ENCODE measurements at places on chromosomes 12 and 14.
A peak's percentile ranks its signal among the peaks of the same experiment; 100 is the strongest.

GRCh38 chr14:52352061-52352491 lies 38.0 kb downstream of the PTGER2 start:
- DNase-seq, result no peak

DNA sequence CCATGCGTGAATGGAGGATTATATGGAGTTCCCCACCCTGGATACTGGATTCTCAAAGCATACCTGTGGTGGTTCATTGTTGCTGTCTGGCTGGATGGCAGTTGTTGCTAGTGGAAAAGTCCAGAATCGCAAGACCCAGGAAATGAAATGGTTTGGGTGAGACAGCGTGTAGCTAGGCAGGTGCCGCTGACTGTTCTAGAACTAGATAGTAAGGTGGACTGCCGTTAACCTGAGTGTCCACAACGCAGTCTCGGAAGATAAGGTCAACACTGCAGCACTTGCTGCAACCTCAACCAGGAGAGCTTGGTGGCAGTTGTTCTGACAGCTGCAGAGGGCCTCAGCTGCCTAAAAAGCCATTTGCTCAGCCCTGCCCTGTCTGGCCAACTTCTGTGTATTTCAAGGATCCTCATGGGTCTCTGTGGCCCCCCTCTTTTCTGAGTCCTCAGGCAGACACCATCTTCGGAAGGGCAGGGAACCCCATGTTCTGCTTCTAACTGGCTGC lies 15.5 kb upstream of the IRF2BPL start:
- no peak for DNase-seq

- peak; percentile 78 for DNase-seq
Measured at GRCh38 chr12:92143686-92144630, 1.7 kb downstream of the BTG1 start.

- DNase-seq, result no peak
Measured at GRCh38 chr12:85627584-85627983, 208.6 kb downstream of the RASSF9 start.

DNA sequence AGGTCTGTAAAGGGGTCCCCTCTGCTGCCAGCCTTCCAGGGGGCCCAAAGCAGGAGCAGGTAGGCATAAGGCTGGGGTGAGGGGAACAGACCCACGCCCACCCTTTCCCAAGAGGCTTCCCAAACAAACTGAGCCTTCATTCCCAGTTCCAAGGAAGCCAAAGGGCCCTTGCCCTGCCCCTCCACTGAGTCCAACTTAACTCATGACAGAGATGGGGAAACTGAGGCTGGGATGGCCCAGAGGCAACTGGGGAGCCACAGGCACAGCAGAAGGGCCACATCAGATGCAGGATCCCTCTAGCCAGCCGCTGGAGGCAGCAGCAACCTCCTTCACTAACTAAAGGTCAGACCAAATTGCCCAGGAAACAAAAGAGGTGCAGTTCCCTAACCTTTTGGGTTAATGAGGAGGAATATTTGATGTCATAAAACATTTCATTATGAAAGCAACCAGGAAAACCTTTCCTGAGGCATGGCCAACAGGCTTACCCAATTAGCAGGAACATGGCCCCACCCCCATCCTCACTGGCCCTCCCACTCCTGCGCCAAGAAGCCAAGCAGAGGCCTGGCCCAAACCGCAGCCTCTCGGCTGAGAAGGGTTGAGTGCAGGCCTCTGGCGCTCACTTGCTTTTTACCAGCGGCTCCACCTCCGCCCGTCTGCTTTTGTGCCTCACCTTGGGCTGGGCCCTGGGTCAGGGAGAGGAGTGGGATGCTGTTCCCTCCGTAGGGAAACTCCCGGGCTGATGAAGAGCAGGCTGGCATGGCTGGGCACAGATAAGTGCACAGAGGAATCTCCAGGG lies 293.5 kb upstream of the RTL1 start:
- DNase-seq, result no peak

DNA sequence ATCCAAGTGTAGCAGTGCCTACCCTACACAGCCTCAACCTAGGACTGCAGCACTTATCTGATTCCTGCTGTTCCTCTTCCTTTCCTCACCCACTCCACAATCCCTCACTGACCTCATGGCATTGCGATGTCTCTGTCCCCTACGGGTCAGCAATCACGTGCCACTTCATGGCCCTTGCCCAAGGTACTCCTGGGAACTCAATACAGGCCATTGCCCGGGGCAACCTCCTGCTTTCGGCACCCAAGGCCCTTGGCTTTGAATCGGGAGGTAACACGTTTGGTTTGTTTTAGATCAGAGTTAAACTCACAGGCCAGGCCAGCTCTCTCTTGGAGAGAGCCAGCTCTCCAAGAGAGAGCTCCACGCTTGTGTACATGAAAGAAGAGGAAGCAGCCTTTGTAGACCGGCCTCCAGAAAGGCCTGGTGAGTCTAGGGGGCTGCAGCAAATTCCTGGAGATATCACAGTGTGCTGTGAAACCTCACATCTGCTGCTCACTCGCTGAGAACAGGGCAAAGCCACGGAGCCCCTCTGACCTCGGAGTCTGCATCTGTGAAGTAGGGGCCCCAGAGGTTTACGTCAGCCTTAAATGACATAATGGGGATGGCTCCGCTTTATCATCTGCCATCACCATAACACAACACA lies 12.2 kb downstream of the CLMN start:
- DNase-seq, result no peak

DNA sequence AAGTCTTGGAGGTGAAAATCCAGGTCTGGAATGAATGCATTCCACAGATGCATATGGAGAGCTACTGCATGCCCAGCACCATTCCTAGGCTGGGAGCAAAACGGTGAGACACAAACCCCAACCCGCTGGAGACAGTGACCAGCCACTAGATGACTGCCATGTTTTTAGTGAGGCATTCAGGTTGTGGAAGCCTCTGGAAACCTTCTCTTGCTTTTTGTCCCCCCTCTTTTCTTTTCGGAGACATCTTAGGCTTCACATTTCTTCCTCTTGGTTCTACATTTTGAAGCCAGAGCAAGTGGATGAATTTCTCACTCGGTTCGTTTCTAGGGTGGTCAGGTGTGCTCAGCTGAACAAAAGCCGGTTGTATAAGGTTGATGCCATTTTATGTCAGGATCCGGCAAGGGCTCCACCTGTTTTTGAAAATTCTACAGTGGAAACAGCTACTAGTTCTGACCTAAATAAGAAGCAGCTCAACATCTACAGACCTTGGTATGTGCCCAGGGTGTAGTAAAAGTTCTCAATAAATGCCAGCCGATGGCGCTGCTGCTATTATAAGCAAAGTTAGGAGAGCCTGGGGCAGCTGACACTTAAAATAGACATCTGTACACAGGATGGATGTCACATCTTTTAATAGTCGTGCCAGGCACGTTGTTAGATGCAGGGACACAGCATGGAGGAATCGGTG lies 1.8 kb upstream of the ZNF839 start:
- no peak for DNase-seq

- no peak for DNase-seq
Measured at GRCh38 chr12:49976557-49976956, 3.8 kb downstream of the AQP6 start.

GRCh38 chr12:1843641-1844005 lies 23.3 kb downstream of the LRTM2 start:
- DNase-seq, result no peak

DNA sequence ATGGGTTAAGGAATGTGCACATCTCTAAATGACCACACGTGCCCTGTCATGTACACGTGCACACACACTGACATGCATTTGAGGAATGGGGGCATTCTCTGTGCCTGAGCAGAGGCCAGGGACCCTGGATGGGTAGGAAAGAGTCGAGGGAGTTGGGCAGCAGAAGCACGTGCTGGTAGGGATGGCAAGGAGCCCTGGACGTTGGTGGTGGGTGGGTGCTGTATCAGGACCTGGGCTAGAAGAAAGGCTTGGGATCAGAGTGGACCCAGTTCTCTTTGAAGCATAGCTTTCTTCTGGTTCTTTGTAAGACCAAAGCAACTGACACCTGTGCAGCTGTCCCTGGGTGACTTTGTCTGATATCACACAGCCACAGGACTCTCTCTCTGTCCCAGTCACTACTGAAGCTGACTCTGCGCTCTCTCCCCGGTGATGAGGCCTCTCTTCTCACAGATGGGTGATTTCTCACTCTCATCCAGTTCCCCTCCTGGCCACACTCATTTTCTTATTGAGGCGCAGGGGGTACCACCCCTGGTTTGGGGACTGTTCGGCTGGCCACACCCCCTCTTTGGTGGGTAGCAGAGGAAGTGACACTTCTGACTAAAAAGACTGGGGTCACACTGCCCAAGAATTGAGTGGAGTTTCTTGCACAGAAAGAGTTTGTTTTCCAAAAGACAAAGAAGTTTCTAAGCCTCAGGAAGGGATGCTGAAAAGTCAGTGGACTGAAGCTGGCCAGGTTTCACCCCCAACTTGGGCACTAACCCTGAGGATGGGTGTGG lies 171.7 kb upstream of the RTL1 start:
- no peak for DNase-seq

GRCh38 chr12:49220972-49221371 lies 32.1 kb upstream of the TUBA1A start:
- no peak for DNase-seq

GRCh38 chr14:74258764-74259035 lies 19.5 kb downstream of the VSX2 start:
- DNase-seq, result no peak

DNA sequence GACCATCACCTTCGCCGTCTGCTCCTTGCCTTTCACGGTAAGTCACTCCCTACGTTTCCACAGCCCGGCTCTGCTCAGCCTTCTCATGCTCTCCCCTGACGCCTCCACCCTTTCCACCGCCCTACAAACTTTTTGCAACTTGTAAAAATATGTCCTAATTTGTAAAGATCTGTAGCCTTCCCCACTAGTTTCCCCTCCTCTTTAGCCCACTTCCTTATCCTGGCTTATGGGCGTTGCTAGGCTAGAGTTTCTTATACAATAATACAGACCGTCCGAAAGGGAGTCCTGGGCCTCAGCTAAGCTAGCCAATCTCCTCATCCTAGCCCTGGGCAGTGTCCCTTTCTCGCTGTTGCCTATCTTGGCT lies 1.2 kb downstream of the PTGER2 start:
- no peak for DNase-seq

DNA sequence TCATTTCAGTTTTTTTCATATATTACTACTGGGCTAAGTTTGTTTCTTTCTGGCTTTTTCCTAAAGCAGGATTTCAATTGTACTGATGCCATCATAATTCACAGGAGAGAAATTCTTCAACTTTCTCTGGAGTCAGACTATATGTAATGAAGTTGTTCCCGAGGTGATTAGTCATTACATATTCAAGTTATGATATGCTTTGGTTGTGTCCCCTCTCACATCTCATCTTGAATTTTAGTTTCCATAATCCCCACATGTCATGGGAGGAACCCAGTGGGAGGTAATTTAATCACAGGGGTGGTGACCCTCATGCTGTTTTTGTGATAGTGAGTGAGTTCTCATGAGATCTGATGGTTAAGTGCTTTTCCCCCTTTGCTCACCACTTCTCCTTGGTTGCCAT lies 227.5 kb upstream of the LRIG3 start:
- DNase-seq, result no peak

DNA sequence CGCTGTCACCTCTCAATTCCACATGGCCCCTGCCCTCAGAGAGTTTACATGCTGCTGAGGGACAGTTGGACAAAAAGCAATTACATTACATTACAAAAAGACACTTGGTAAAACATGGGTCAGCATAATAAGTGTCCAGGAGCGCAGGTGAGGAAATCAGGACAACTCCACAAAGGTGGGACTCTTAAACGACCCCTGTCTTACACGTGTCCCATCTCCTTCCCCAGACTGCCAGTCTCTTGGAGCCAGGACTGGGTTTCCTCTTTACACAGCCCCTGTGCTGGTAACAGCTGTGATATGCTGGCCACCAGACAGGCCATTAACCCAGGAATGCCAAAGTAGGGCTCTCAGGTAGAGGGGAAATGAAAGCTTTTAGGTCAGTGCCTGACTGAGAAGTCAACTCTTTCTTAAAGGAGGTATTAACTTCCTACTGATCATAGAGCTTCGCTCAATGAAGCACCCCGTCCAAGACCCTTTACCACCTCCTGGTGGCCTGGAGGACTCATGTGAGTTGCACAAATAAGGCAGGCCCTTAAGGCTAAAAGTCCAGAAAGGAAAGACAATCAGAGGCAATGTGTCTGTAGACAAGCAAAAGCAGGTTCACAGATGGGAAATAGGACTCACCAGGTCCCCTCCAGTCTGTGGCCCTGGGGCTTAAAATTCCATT lies 55.5 kb downstream of the ANO2 start:
- DNase-seq, result no peak

DNA sequence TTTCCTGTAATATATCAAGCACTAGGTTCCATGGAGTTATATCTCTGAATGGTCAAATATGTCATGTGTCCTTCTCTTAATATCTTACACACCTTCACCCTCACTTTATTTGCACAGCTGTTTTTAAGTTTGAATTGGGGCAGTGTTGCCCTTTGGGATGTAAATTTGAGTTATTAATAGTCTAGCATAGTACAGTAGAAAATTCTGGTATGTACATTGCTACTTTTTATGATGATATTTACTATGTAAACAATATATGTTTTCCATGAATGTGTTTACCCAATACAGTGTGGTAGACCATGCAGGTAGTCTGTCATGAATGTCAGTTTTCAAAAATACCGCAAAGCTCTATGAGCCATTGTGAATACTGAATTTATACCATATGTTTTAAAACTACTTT lies 50.5 kb downstream of the METTL25 start:
- DNase-seq, result no peak

- DNase-seq, result no peak
Measured at GRCh38 chr12:50728417-50728816, 35.5 kb upstream of the ATF1 start.

- no peak for DNase-seq
Measured at GRCh38 chr14:56081139-56081538, 37.1 kb upstream of the PELI2 start.

GRCh38 chr12:101927036-101927435 lies 49.7 kb downstream of the DRAM1 start:
- DNase-seq, result no peak

- DNase-seq, result no peak
Measured at GRCh38 chr12:60191271-60191670, 595.4 kb downstream of the SLC16A7 start.

GRCh38 chr12:52389313-52390207 lies 4.1 kb upstream of the KRT84 start:
- no peak for DNase-seq

- DNase-seq, result no peak
Measured at GRCh38 chr14:61950340-61950739, 188.1 kb downstream of the SNAPC1 start.

- DNase-seq, result no peak
Measured at GRCh38 chr12:105457026-105457425, 126.5 kb downstream of the C12orf75 start.

Measured in hepatic stellate cell (primary cell).